ENCODE measurements at places on chromosomes 5 and 9.

DNA sequence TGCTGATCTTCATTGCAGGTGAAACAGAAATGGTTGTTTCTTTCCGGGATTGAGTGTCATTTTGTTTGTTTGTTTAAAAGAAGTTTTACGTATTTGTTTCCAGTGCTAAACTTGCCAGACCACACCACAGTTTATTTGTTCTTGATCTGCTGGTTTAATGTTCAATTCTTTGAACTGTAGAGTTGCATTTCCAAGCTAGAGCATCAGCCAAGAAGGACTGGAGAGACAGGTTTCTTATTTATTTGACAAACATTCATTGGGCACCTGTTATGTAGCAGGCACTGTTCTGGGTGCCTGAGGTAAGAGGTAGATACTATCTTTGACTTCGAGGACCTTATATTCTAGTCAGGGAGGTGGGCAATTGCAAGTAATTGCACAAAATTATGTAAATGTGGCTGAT, 45.0 kb downstream of the MCCC2 start:
- no peak for DNase-seq

DNA sequence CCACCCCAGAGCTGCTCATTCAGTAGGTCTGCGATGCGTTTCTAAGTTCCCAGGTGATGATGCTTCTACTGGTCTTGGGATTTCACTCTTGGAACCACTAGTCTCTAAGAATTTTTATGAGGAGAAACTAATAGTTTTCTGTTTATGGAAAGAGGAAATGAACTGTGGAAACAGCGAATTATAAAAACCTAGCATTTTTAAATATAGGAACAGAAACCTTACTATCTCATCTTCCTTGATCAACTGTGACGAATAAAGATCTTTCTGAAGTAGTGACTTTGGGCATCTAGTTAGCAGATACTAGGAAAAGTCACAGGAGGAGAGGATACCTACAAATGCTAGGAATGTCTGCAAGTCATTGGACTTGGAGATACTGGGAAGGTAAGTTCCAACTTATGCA, 376.8 kb upstream of the RFX3 start:
- DNase-seq: no peak

DNA sequence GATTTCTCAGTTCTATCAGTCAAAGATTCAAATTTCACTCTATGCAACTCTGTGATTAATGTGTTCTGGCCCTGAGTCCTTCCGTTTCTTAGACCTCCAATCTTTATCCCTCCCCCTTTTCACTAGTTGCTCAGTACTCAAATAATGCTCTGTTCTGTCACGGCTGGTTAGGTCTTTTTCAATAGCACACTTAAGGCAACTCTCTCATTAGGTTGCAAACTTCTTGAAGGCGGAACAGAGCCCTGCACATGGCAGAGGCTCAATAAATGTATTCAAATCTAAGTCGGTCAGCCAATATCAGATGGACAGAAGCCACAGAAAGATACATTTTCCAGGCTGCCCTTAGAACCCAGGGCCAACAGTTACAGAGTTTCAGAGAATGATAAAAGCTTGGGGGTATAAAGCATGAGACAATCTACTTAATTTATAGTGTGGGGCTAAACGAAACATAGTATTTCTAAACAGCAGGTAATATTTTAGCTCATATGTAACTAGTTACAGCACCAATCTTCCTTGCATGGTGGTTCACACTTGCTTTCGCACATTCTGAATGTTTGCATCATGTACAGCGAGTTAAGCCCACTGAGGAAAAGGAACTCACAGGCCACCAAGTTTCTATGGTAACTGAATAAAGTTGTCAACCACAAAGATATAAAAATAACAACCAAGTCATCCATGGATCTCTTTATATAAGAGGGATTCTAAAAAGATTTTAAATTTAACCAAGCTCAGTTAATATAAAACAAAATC, 67.1 kb upstream of the GOLPH3 start:
- DNase-seq: no peak

GRCh38 chr5:135326296-135327254, 72.5 kb downstream of the MACROH2A1 start:
- peak; percentile 45 for DNase-seq

GRCh38 chr5:157912621-157913325, 53.8 kb upstream of the CLINT1 start:
- peak; percentile 64 for DNase-seq

DNA sequence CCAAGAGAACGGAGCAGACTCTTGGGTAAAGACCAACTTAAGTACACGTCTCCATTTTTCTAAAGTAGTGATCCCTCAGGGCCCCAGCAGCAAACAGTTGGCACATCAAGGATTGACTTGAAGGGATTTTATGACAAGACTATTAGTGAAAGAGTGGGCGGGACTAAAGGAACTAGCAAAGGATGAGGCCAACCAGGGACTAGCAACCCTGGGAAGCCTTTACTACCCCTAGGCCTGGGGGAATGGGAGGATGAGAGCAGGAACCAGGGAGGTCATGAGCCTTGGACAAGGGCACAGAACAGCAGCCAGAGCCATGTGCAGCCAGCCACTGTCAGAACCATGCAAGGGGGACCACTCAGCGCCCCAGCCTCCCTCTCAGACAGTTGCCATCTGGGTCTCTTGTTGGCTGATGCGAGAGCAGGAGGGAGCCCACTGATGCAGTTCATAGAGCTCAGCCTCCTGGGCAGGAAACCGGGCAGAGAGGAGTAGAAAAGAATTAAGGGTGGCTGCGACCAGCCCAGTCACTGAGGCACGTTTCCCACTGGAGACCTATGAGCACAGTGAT, 28.1 kb downstream of the TGFBI start:
- DNase-seq: no peak

GRCh38 chr9:4862506-4863250, 69.9 kb downstream of the RCL1 start:
- DNase-seq: no peak

DNA sequence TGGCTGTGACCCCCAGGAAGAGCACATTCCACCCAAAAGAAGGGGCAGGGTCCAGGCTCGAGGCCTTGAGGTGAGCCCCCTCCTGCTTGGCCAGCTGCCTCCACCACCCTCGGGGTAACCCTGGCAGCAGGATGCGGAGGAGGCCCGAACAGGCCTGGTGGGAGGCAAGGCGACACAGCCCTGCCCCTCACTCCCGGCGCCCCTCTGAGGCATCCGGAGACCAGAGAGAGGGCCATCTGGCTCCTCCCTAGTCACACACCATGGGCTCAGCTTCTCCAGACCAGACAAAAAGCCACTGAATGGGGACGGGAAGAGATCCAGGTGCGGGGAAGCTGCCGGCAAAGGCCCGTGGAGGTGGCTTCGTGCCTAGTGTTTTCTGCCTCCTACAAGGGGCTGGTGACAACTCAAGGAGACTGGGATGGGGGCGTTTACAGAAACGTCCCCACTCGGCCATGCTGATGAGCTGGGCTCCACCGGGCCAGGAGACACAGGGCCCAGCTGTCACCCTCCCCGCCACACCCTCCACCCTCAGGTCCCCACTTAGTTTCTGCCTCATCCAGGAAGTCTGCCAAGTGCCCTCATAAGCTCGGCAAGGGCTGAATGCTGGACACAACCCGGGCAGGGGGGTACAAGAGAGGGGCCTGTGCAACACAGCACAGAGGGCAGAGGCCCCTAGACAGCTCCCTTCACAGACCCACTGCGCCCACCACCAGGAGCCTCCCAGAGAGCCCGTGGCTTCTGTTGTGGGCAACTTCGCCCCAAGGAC, 41.9 kb downstream of the NACC2 start:
- peak; percentile 51 for DNase-seq

DNA sequence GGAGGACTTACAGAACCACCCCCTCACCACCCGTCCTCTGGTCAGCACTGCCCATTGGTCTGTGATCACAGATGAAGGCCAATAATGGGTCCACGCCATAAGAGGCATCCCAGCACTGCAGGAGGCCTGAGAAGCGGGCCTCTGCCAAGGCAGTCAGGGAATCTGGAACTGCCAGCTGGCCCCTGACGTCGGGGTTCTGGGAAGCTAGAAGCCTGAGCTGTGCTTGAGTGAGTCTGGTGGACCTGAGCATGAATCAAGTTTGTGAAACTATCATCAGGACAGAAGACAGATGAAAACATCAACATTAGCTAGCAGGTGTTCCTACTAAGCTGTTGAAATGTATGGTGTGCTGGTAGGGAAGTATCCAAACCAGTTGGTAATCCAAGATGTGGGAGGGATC, 7.8 kb downstream of the ANGPTL2 start:
- no peak for DNase-seq

- no peak for DNase-seq
Observed at GRCh38 chr5:132915681-132916080, 42.2 kb downstream of the LEAP2 start.

DNA sequence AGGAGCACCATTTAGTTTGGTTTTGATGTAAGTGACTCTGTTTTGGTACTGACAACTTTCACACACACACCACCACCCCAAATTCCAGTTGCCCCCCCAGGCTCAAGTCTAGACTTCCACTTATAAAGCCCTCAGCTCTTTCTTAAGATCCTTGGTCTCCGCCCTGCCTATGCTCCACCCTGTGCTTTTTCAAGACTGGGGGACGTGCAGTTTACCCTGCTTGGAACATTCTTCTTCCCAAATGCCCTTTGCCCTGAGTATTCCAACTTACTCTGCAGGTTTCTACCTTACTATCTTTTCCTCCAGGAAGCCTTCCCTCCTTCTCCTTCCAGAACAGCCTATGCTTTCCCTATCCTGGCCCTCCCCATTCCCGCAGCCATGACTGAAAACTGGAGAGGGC, 1.5 kb upstream of the TRIM14 start:
- DNase-seq: no peak

- no peak for DNase-seq
Observed at GRCh38 chr5:17665836-17666235, 31.6 kb downstream of the TAF11L14 start.

- DNase-seq: no peak
Observed at GRCh38 chr9:72661401-72662135, 140.2 kb downstream of the TMC1 start.

GRCh38 chr9:92716557-92716956, 46.6 kb upstream of the IPPK start:
- peak; percentile 51 for DNase-seq

DNA sequence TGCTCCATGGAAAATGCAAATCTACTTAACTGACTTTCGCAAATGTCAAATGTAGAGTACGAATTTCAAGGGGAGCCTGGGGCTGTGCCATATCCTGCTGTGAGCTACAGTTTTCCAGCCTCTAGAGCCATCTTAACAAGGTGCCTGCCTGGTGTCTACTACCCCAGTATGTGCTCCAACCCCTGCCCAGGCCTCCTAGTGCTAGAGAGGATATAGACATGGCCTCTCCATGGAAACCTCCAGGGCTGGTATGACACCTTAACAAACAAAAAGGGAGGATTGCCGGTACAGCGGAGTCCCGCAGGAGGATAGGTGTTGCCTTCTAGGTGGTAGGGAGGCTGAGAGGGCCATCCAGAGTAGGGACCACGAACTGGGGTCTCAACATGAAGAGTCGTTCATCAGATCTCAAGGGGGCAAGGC, 13.6 kb upstream of the IL3 start:
- no peak for DNase-seq

DNA sequence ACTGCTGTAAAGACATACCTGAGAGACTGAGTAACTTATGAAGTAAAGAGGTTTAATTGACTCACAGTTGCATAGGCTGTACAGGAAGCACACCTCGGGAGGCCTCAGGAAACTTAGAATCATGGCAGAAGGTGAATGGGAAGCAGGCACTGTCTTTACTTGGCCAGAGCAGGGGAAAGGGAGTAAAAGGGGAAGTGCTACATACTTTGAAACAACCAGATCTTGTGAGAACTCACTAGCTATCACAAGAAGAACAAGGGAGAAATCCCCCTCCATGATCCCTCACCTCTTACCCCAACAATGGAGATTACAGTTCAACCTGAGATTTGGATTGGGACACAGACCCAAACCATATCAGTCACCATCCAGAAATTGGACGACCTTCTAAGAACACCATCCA, 1285.8 kb upstream of the CDH9 start:
- no peak for DNase-seq

DNA sequence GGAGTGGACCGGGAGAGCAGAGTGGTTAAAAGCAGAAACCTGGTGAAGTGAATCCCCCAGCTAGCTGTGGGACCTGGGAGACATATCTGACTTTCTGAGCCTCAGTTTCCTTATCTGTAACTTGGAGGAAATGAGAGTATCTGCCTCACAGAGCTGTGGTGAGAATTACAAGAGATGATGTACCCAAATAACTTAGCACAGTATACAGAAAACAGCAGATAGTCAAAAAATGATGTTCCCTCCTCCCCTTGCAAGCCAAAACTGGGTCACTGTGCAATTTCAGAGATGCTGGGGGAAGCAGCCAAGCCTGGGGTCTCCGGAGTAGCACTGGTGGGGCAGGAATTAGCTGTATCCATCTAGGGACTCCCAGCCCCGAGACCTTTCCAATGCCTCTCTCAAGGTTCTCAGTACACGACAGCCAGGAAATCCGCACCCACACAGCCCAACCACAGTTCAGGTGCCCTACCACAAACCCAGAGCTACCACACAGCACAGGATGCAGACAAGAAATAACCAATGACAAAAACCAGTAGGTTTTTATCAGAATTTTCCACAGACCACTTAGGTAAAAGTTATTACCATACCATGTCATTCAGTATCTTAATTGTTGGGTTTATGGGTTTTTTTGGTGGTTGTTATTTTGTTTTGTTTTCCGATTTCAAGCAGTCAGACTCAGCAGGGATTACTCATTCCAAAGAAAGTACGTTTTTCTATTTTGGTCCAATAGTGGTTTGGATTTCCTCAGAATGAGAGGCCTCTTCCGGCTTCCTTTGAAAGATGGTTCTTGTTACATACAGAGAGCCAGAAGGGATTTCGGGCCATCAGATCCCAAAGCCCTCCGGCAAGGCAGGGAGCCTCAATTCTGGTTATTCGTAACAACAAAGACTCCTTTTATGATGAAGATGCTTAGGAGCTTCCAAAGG, 4.9 kb upstream of the HRH2 start:
- no peak for DNase-seq

DNA sequence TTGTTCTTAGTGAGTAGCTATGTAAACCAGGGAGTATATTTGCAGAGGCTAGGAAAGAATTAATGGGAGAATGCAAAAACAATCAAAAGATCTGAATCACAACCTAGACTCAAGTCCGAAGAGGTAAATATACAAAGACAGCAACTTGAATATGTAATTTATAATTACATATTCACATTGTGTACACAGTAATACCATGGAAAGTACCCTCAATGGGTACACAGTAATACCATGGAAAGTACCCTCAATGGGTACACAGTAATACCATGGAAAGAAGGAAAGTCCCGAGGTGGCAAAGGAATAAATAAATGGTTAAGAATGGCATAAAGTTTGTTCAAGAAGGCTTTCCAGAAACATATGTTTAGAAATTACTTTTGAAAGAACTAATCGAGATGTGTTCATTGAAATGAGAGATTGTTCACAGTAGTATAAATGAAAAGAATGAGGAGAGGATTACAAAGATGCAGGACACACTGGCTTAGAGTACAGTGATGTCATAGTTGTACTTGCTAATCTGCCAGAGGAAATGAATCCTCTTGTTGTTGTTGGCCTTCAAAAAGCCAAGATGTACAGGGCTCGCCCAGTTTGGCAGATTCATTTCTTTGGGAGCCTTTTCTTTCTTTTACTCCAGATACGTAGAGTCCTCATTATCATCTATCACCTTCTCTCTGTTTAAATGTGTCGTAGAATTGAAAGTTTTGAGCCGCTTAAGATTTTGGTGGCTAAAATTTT, 116.0 kb downstream of the UNC13B start:
- no peak for DNase-seq

- no peak for DNase-seq
Observed at GRCh38 chr9:16312116-16312515, 558.4 kb downstream of the BNC2 start.

- no peak for DNase-seq
Observed at GRCh38 chr9:126614088-126614454, 343 bp downstream of the LMX1B start.

All from right kidney (tissue), 9 donors.